ENCODE measurements at places on chromosomes 5 and 9.

DNA sequence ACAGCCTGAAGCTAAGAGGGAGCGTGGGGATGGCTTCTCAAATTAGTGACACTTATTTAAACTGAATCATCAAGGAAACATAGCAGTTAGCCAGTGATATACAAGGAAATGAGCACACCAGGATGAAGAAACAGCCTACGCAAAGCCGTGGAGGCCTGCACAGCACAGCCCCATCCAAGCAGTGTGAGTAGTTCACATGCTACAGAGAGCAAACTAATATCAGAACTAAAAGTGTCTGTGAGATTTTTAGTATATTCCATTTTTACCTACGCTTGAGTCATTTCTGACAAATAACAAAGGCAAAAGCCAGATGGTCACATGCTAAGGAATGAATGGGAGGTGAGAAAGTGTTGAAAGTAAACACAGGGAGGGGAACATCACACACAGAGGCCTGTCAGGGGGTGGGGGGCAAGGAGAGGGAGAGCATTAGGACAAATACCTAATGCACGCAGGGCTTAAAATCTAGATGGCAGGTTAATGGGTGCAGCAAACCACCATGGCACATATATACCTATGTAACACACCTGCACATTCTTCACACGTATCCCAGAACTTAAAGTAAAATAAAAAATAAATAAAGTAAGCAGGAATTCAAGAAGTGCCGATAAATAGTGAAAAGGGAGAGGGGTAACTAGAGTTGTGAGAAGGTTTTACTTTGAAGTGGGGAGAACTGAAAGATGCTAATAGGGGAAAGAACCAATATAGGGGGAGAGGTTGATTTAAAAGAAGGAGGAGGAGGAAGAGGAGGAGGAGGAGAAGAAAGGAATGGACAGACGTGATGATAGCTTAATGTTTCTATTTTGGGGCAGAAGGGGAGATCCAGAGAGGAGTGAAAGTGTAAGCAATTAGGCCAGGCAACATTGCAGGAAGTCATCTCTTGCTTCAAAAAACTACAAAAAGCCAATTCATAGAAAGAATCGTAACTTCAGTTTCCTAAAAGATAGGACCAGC lies 100.9 kb upstream of the PTGER4 start:
- DNase-seq = peak; percentile 57

- no peak for DNase-seq
Measured at GRCh38 chr5:35183556-35183955, 46.7 kb downstream of the PRLR start.

DNA sequence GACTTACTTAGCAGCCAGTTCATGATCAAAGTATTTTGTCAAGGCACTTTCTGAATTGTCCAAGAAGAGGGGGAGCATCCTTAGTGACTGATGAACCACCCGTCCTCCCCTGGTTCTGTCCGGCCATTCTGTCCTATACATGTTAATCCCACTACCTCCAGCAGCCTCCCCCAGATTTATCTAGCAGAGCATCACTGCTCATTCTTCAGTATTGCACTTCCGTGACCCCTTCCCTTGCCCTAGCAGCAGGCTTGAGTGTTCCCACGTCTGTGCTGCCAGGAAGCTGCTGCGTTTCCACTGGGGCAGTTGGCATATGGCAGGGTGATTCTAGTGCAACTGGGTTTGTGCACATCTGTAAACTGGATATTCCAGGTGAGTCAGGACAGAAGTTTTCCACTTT lies 4.5 kb downstream of the GLDC start:
- DNase-seq = no peak

- DNase-seq = no peak
Measured at GRCh38 chr5:18745042-18745987, 1111.1 kb downstream of the TAF11L14 start.

DNA sequence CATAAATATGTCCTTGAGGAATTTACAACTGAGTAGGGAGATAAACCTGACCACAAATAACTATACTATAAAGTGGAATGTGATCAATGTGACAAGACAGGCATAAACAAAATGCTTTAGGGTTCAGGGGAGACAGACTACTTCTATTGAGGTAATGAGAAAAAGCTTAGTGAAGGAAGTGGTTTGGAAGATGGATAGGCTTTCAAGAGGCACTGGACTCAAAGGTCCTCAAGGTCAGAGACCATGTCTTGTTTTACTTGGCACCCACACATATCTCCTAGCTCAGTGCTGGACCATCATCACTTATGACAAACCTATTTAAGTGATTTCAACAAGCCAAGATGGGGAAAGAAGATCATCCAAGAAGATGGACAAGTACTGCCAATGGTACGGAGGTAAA lies 257.8 kb downstream of the BNC2 start:
- no peak for DNase-seq

GRCh38 chr9:127491516-127491915 lies 40.2 kb downstream of the LRSAM1 start:
- DNase-seq = no peak

- no peak for DNase-seq
Measured at GRCh38 chr9:123225374-123225813, 43.0 kb downstream of the STRBP start.

DNA sequence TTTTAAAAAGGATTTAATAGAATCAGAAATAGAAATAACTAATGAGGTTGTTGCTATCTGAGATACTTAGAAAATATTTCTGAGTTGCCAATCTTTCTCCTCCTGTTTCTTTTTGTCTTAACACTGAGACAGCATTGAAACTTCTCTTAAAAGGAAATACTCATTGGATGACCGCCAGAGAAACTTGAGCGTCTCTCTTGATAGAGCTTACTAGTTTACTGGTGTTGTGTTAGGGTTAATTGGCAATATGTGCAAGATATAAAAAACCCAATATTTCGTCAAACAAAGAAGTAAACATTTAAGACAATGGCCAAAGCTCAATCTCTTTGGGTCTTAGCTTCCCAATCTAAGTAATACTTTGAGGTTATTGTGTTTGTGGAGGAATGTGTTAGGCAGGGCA lies 176.4 kb upstream of the CHD1 start:
- DNase-seq = no peak

DNA sequence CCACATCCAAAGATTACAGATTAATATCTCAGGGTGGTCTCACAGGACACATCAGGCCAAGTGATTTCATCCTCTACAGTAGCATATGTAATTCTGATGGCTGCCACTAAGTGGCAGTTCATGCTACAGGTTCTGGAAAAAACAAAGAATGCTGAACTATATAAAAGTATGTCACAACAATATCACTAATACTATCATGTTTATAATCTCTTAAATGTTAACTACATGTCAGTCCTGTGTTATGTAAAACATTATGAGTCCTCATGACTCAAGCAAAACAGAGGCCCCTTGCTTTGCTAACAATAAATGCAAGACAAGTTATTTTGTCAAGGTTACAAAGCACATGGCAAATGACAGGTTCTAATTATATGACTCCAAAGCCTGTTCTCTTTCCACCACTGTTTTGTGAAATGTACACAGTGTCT lies 233.2 kb downstream of the FBXL17 start:
- no peak for DNase-seq

- peak; percentile 75 for DNase-seq
Measured at GRCh38 chr5:58235299-58235698, 224.6 kb downstream of the PLK2 start.

DNA sequence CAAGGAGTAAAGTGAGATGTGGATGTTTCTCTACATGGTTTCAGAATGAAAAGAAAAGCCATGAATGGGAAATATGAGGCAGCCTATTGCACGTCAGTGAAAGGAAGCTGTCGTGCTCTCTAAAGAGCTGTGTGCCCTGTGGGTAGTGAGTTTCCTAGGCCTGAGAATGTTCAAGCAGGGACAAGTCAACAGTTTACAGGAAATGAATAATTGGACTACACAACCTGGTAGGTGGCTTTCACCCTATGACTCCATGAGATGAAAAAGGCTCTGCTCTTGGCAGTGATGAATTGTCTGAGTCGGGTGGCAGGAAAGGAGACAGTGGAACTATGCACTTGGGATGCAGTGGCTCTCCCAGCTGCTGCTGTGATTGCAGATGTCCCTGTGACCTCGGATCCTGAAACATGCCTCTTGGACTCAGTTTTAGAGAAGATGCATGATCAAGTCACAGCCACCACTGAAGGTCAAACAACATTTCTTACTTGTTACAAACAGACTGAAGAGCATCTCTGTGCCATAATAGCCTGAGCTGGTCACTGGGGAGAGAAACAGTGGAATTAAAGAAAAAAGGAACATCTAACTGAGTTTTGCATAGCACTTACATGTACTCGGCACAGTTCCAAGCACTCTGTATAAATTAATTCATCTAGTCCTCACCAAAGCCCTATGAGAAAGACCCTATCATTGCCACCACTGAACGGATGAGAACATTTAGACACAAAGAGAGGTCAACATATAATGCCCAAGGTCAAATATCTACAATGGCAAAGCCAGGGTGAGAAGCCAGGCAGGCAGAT lies 293.7 kb downstream of the SPOCK1 start:
- DNase-seq = no peak

- peak; percentile 54 for DNase-seq
Measured at GRCh38 chr9:124658165-124659017, 112.7 kb downstream of the NR6A1 start.

- DNase-seq = no peak
Measured at GRCh38 chr5:127418974-127419682, 98.3 kb upstream of the PRRC1 start.

- no peak for DNase-seq
Measured at GRCh38 chr5:22431406-22431805, 421.7 kb downstream of the CDH12 start.

DNA sequence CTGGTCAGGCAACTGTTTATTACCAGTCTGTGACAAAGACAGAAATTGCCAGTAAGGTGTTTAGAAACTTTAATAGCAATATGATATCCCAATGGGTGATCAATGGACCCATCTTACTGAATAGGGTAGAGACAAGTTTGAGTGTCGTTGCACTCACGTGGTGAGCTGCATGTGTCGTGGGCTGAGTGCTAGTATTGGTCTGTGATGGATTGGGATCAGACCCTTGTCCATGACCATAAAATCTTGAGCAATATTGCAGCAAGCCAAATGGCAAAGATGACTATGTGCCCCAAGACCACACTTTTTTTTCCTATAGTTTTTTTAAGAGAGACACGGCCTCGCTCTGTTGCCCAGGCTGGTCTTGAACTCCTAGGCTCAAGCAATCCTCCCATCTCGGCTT lies 114.5 kb downstream of the PALM2AKAP2 start:
- DNase-seq = no peak

DNA sequence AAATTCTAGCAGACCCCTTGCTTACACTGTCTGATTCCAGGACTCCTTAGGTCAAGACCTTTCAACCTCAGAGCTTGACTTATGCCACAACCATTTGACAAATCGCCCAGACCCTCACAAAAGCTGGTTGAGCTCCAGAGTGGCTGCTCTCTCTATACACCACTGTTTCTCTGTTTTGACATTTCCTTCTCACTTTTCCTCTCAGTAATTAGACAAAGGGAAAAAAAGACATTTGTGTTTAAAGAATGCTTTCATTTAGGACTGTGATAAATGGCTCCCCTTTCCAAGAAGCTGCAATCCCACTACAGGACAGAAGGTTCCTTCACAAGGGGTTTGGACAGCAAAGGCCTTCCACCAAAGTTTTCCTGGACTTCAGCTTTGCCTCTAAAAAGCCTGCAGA lies 601.3 kb downstream of the NR2F1-AS1 start:
- DNase-seq = no peak

DNA sequence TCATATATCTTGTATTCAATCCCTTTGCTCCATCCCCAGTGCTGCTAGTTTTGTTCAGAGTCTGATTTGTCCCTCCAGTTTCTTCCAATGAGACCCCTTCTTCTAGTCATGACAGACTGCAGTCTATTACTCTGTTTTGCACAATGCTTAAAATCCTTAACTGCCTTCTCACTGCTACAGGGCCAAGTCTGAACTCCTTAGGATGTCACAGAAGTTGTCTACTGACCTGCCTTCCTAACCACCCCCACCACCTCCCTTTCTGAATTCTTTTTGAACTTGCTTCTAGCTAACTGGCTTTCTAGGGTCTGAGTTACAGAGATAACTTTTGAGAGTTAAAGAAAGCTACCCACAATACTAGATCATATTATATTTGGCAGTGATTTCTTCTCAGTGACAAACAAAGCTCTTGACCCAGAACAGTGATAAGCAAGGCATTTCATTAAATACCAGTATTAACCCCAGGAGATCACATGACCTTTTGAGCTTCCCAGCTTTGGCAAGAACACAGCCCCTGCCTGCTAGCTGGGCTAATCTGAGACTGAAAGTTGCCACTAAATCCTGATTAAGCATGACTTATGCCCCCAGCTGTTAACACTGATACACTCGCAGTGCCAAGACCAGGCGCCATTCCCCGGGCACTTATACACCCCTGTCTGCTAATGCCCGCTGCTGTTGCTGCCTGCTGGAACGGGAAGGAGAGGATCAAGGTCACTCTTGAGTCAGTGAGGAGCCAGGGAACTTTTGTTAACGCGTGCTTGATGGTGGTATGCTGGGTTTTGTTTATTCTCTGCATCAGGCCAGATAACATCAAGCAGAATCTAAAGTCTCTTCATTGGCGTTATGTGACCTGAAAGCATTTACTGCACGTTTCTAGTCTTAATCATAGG lies 36.4 kb upstream of the ADAMTSL1 start:
- DNase-seq = no peak

GRCh38 chr5:99674101-99674500 lies 745.3 kb upstream of the CHD1 start:
- no peak for DNase-seq

GRCh38 chr5:19855453-19855852 lies 132.5 kb downstream of the CDH18 start:
- DNase-seq = no peak

DNA sequence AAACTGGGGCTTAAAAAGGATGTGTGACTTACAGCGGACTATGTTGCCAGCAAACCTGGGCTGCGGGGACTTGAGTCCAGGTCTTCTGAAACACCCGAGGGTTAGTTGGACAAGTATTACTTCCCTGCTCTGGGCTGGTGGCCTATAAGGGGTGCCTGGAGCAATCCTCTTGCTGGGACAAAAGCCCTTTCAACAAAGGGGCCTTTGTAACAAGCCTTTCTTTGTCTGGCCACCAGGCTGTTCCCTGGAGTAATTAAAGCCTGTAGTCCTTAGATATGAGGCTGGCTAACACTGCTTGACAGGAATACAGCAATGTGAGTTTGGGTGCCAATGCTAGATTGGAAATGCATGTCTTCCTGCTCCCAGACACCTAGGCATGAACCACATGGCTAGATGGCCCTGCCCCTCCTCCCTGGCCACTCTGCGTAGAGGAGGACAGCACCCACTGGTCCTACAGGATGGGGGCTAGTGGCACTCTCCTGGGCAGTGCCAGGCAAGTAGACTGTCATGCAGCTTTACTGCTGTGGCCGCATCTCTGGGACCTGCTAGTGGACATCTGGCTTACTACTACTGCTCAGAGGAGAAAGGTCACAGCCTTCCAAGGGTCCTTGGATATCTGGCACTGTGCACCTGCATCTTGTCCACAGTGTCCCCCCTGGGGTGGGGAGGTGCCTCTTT lies 343.1 kb downstream of the ZSWIM6 start:
- DNase-seq = no peak

- DNase-seq = no peak
Measured at GRCh38 chr5:60789551-60789950, 54.5 kb downstream of the ELOVL7 start.
